ENCODE measurements at places on chromosomes 7 and 10.

- H3K27me3 ChIP-seq, result no peaks in the 10 kb centered on the region
- no peak overlapping the region for H3K4me3 ChIP-seq
- H3K36me3 ChIP-seq, result no peaks in the 10 kb centered on the region
- no peak overlapping the region for H3K27ac ChIP-seq
These were observed 43.9 kb downstream of the HBP1 start for GRCh38 chr7:107212725-107213124.

- no peak overlapping the region for H3K27ac ChIP-seq
- peaks cover 5% of the 10 kb centered on the region for H3K27me3 ChIP-seq
- H3K4me3 ChIP-seq, result no peak overlapping the region
- H3K36me3 ChIP-seq, result peaks cover 23% of the 10 kb centered on the region
These were observed 214.7 kb downstream of the DNAJB6 start for GRCh38 chr7:157551325-157552070.

GRCh38 chr10:65340340-65340739 is 1585.5 kb upstream of the LRRTM3 start:
- no peaks in the 10 kb centered on the region for H3K36me3 ChIP-seq
- H3K4me1 ChIP-seq, result no peaks in the 10 kb centered on the region
- H3K4me3 ChIP-seq, result no peak overlapping the region

DNA sequence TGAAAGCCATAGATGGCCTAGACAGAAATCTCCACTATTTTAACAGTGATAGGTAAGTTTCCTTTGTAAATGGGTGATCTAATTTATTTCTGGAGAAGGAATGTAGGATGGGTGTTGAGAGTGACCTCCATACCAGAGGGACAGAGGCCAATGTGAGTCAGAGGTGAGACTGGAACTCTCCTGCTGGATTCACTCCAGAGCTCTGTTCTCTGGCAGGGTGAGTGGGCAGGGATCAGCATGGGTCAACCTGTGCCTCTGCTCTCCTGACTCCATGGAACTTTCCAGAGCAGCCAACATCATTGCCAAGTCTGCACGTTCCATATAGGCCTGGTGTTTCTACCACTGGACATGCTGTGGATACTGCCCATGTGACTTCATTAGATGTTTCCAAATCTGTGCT is 11.4 kb downstream of the AKR1C3 start:
- H3K4me3 ChIP-seq, result no peak overlapping the region
- no peaks in the 10 kb centered on the region for H3K4me1 ChIP-seq
- no peak overlapping the region for H3K27ac ChIP-seq
- no peaks in the 10 kb centered on the region for H3K36me3 ChIP-seq
- no peaks in the 10 kb centered on the region for H3K27me3 ChIP-seq

DNA sequence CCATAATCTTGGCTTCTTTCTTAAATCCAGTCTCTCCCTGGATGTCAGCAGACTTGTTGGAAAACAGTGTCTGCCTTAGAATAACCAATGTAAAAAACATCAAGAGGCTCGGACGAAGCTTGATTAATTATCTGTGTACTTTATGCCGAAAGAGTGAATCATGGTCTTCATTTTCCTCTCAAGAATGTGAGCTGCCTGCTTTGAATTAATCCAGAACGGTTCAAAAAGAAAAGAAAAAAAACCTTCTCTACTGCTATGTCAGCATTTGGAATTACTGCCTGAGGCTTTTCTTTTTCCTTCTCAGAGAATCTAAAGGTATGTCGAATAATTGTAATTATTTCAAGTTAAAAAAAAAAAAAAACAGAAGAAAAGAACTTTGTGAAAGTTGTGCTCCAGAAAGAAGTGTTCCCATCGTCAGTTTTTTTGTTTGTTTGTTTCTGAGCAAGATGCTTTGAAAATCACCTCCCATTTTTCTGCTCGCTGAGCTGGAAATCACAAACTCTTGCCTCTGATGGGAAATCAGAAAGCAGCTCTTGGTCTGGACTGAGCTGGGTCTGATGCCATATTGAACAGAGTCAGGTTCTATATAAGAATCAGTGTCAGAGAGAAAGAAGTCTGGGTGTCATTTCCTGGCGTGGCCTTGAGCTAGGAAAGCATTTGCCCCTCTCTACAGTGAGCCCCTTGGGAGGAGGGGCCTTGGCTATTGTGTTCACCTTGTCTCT is 20.2 kb downstream of the PLPP4 start:
- no peaks in the 10 kb centered on the region for H3K36me3 ChIP-seq
- peaks cover 13% of the 10 kb centered on the region for H3K27me3 ChIP-seq
- no peak overlapping the region for H3K27ac ChIP-seq
- H3K4me3 ChIP-seq, result no peak overlapping the region
- no peaks in the 10 kb centered on the region for H3K4me1 ChIP-seq

Data from gastroesophageal sphincter (tissue), 4 donors.